ENCODE measurements at places on chromosomes 4 and X.

DNA sequence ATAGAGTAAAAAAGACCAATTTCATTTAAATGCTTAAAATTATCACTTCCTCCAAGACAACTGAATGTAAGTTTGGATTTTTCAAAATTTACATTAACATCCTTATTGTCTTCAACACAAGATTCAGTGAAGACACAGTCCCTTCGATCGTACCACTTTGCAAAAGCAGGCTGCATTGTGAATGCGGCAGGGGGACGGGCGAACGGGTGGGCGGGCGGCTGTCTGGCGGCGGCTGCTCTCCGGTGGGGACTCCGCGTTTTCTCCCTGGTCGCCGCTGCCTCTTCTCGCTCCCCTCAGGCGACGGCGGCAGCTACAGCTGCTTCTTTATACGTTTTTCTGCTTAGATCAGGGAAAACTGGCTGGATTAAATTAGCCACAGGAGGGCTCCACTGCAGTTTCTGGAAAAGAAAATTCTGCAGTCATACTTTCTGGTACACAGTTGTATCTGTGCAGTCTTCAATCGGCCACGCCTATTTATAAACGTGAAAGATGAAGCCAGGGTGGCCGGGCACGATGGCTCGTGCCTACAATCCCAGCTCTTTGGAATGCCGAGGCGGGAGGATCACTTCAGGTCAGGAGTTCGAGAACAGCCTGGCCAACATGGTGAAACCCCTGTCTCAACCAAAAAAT lies 33.9 kb upstream of the HPF1 start:
- no peak for DNase-seq

DNA sequence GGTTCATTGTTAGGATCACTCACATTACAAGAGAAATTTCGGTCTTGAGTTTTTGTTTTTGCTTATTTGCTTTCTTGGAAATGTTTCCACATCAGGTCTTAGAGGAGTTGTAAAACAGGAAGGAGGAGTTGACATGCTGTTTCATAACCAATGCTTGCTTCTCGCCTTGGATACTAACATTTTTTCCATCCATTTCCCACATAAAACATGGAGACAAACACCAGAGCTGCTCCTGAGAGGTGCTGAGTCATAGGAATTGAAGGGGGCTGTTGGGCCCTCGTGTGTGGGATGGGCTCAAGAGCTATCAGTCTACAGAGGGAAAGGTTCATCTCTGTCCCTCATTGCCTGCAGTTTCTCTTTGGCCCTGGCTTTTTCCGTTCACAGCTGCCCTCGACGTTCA lies 29.9 kb downstream of the TBL1X start:
- DNase-seq = no peak

DNA sequence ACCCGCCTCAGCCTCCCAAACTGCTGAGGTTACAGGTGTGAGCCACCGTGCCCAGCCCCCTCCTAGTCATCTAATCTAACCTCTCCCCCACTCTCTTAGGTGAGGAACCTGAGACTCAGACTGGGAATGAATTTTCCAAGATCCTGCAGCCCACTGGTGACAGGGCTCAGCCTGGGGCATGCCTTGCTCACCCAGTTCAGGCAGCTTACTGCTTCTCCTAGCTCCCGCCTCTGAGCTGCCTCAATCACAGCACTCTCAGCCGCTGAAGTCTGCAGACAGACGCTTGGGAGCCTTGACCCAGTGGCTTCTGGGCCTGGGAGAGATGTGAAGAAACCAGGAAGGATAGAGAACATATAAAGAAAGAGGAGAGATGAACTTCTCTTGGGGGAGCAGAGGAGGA lies 24.4 kb downstream of the PJA1 start:
- no peak for DNase-seq

- no peak for DNase-seq
These were observed 7.2 kb upstream of the CPLX1 start for GRCh38 chr4:833156-833555.

Measured in stimulated activated CD8-positive, alpha-beta memory T cell treated with anti-CD3 and anti-CD28 coated beads, Interleukin-15, amount 100 ng/mL, for 1 hour (primary cell).